Stimulated activated CD4-positive, alpha-beta T cell treated with anti-CD3 and anti-CD28 coated beads, Interleukin-12 subunit alpha, Interleukin-12 subunit beta, amount 100 ng/mL, for 24 hours (primary cell): ENCODE measurements at places on chromosomes 3 and 15.

DNA sequence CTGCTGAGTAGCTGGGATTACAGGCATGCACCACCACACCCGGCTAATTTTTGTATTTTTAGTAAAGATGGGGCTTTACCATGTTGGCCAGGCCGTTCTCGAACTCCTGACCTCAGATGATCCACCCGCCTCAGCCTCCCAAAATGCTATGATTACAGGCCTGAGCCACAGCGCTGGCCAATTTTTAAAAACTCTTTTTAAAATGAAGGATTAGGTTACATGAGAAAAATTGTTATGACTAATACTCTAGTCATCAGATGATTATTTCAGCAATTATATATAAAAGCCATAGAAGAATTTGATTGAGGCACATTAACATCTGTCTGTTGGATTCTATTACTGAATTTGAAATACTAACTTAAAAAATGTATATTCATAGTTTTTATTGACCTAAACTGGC is 134.1 kb upstream of the MNS1 start:
- DNase-seq = no peak

DNA sequence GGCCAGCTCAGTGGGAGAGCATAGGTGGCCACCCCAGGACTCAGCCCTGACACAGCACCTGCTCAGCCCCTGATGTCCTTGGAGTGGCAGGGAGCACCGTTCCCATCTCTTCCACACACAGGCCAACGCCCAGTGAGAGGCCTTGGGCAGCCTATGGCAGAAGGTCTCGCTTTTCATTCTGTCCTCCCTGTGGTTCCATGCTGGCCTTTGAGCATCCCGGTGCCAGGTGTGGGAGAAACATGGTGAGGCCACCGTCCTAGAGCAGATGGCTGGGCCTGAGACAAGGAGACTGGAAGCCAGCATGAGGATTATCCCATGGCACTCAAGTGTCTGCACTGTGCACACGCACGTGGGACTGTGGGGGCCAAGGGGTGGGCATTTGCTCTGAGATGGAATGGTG is 25.1 kb downstream of the ADCY5 start:
- no peak for DNase-seq

DNA sequence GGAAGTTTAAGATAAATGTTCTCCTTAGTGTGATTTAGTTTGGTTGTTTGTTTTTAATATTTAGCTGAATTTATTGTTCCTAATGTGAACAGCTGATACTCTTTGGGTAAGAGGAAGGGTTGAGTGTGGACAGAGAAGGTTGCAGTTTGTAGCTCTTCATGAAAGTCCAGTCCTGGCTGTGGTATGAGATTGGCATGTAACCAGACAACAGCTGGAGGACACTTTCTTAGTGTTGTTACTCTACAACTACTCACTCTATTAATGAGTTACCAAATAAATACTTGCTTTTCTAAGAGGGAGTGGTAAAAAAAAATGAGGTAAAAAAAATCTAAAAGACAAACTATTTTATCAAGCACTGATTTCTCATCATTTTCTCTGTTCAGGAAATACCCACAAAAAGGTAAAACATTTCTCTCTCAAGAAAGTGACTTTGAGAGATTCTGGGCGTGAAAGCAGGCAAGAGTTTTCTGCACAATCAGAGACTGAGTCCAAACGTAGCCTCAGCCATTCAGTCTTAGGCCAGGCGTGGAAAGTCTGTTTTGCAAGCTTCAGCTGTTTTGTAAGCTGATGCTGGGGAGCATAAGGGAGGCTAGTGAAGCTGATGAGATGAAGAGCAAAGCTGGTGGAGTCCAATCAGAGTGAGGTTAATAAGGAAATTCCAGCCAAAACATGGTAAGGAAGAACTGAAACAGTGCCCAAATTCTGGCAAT is 138.5 kb upstream of the ARPP21 start:
- DNase-seq = no peak

DNA sequence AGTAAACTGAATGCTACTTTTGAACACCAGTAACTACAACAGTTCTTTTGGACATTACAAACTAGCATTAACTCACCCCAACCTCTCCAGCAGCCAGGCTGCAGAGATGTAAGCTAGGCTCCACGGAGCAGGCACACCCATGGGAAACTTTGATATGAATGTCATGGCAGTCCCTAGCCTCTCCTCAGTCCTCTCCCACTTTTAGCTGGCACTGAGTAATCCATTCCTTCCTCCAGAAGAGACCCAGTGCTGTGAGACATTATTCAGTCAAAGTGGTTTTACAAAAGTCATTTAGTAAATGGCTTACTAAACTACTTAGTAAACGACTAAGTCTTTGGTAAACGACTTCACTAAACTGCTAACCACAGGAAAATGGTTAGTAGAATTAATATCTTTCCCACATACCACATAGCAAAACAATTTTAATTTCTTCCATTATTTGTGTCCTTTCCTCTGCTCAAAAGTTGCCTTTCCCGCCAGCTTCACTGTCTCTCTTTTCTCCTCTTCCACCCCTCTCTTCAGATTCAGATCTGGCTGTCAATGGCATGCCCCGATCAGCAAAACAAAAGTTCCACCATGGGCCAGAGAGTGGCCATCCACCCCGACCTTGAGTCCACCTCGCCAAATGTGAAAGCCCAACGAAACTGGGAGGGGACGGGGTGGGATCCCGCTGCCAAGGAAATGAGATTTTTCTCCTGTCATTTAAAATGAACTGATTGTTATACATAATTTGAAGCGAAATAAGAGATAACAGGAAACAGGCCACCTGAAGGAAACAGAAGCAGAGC is 67.5 kb upstream of the TJP1 start:
- no peak for DNase-seq

GRCh38 chr3:185760550-185760949 is 64.3 kb downstream of the IGF2BP2 start:
- DNase-seq = no peak

GRCh38 chr15:90187257-90187868 is 13.8 kb upstream of the SEMA4B start:
- DNase-seq = no peak

DNA sequence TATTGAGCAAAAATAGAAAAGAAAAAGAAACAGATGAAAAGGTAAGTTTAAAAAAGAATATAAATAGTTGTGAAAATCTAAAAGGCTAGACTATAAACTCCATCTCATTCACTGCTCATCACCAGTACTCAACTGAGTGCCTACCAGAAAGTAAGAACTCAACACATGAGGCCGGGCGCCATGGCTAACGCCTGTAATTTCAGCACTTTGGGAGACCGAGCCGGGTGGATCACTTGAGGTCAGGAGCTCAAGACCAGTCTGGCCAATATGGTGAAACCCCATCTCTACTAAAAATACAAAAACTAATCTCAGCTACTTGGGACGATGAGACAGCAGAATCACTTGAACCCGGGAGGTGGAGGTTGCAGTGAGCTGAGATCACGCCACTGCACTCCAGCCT is 19.3 kb downstream of the LSAMP start:
- DNase-seq = no peak

GRCh38 chr15:61151791-61152190 is 77.3 kb downstream of the RORA start:
- no peak for DNase-seq

DNA sequence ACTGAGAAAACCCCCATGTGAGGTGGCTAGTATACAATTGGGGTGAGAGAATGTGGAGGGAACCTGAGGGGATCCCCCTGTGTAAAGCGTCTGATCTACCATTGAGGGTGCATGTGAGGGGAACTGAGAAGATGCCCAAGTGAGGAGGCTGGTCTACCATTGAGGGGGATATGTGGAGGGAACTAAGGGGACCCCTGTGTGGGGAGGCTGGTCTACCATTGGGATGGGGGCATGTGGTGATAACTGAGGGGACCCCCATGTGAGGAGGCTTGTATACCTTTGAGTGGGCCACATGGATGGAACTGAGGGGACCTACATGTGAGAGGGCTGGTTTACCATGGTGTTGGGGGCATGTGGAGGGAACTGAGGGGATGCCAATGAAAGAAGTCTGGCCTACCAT is 160.8 kb downstream of the FBLN2 start:
- no peak for DNase-seq

DNA sequence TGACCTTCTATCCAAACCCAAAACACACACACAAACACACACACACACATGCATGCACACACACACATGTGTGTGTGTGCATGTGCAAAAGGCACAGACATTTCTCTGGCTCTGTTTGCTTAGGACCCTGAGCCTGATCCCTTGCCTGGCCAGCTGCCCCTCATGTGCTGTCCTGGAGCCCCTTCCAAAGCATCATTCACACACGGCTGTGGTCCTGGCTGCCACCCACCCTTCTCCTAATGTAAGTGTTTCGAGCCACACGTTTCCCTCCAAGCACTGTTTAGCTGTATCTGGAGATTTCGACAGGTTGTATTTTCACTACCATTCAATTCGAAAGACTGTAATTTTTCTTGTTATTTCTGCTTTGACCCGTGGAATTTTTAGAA is 45.8 kb upstream of the KLF13 start:
- no peak for DNase-seq

- DNase-seq = no peak
Observed at GRCh38 chr3:126886217-126886616, 96.7 kb upstream of the PLXNA1 start.

DNA sequence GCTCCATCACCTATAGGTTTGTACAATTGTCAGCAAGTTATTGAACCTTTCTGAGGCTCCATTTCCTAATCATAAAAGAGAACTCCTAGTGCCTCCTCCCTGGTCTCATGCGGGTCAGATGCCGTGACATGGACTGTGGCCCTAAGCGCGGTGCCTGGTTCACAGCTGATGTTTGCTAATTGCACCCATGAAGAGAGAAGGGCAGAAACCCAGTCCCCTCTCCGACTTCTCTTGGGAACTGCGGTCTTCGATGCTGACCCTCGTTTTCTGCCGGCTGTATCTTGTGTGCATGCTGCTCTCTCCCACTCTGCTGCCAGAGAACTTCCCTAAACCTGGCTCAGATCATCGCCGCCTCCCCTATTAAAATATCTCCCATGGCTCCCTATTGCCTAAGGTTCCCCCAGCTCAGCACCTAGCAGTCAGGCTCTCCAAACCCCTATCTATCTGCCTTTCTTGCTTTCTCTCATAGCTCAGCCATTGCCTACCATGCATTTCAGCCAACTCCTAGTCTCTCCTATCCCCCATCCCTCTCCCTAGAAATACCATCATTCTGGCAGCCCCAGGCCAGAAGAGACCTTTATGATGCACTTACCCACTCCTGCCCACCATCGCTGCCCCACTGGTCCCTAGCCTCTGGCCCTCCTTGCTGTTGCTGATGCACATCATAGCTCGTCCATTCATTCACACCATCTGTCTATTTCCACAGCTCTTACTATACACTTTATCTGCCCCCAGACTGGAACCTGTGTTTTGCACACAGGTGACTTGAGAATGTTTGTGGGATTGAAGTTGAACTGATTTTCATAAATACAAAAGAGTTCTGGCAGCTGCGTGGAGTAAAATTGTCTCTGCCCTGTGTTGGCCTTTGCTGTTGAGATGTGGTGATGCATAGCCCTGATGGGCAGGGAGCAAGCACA is 6.6 kb downstream of the ISG20 start:
- DNase-seq = no peak

DNA sequence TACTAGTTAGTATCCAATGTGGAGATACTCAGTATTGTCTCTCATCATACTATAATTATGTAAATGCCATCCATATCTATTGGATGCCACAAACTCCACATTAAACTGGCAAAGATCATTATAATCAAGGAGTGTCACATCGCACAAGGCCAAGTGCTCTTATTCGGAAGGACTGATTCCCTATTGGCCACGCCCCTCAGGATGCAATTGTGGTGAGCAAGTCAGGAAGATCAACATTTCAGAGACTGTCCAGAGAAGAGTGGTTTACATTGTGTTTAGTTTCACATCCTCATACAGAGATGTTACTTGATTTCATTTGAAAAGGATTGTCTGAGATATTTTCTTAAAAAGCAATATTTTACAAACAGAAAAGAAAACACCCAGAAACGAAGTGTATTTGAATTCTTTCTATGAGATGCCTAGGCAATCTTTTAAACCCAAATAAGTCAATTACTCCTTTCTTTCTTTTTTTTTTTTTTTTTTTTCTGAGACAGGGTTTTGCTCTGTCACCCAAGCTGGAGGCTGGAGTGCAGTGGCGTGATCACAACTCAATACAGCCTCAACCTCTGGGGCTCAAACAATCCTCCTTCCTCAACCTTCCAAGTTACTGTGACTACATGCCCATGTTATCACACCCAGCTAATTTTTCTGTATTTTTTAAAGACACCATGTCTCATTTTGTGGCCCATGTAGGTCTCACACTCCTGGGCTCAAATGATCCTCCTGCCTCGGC is 369.1 kb downstream of the RBMS3 start:
- no peak for DNase-seq

DNA sequence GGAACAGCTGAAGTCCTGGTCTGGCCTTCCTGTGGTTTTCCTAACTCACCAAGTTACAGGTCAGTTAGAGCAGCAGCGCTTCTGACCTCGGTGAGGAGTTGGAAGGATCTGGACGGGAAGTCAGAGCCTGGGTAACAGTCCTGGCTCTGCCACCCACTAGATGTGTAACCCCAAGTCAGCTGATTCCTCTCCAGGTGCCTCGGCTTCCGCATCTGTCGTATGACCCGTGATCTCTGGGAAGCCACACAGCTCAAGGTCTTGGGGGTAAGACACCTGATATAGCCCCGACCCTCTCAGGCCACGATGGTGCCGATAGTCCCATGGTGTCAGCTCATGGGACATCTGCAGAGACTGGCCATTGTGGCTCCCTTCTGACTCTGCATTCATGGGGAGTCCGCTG is 8.3 kb upstream of the PIGZ start:
- DNase-seq = no peak

- no peak for DNase-seq
Observed at GRCh38 chr3:167669699-167670098, 16.0 kb upstream of the WDR49 start.

DNA sequence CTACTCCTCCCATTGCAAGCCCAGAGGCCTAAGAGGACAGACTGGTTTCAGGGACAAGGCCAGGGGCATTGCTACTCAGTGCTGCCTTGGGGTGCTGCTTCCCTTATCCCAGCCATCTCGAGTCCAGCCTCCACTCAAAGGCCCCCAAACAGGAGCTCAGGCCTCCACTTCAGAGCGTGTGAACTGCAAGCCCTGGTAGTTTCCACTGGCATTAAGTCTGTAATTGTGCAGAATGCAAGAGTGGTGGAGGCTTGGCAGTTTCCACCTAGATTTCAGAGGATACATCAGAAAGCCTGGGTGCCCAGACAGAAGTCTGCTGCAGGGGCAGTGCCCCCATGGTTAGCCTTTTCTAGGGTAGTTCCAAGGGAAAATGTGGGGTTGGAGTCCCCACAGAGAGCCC is 192.8 kb upstream of the ST8SIA2 start:
- no peak for DNase-seq

GRCh38 chr15:74777769-74778598 is 3.9 kb upstream of the CSK start:
- DNase-seq = no peak

- DNase-seq = no peak
Observed at GRCh38 chr15:71568227-71568626, 242.1 kb upstream of the NR2E3 start.

- DNase-seq = no peak
Observed at GRCh38 chr3:53175613-53176540, 14.9 kb downstream of the PRKCD start.
